Astrocyte (in vitro differentiated cells and primary cell): ENCODE measurements at places on chromosomes 5 and 9. TPM values are rescaled to one million over a fixed set of nuclear protein-coding genes. Genes with fewer than 3 reads are reported as not detected.

The GABRA1 gene
- total RNA-seq, result 0.32 and 0.41 TPM in 2 replicates

The OTP gene
- 0.16 and 0.17 TPM in 2 replicates for total RNA-seq

GRCh38 chr9:69820955-69821788, 555 bp downstream of the CFAP95 start:
- no peak for DNase-seq

The CDH10 gene
- total RNA-seq, result 6.4 and 6.9 TPM in 2 replicates
